A673 (cell line): ENCODE measurements at places on chromosomes 3 and 15.

DNA sequence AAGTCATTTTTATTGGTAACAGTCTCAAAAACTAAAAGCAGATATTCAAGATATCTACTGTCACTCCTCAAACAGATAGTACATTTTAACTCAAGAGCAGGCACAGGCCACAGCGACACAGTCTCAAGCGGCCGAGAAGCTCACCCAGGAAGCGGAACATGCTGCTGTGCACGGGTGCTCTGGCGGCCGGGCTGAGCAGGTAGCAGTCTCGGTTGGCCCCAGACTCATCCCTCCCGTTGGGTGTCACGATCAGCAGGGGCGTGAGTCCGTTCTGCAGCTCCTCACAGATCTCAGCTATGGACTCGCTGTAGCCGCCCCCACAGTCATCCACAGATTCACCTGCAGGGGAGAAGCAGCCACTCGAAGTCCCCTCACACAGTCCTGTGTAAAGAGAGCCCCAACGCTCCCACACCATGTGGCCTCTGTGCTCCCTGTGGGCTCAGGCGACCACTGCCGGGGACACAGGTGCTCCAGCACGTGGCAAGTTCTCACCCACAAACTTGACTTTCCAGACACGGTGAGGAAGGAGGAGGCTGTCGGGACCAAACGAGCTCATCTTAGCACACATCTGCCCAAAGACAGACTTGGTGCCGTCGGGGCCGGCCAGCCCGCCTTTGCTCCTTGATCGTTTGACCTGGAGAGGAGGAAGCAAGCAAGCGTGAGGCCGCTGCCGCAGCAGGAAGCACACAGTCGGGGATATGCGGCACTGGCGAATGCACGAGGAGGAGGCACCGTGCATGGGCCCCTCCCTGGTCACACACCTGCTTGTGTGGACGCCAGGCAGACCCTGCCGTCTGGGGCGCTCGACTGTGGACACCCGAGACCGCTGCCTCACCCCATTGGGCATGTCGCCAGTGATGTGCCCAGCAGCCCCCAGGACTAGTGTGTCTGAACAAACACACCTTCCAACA lies 17.7 kb upstream of the OCA2 start:
- no peak for DNase-seq

DNA sequence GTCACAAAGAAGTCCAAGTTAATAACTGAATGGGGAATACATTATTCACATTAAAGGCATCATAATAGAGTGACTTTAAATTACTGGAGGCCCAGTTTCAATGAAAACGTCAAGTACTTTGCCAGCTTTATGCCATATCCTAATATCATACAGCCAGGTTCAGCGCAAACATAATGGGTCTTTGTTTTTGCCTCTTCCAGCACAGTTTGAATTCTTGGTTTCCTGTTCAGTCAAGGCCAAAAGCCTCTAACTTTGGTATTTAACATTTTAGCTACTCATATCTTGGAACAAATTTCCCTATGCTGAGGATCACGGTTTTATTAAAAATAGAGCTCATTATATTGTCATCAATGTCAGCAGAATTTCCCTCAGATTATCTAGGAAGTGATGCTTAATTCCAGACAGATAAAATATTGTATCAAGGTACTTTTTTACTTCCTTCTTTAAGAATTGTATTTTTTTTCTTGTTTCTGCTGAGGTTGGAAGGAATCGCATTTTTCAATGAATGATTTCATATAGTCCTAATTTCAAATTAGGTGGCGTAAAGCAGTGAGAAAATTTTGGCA lies 269.2 kb downstream of the THRB start:
- DNase-seq = no peak

DNA sequence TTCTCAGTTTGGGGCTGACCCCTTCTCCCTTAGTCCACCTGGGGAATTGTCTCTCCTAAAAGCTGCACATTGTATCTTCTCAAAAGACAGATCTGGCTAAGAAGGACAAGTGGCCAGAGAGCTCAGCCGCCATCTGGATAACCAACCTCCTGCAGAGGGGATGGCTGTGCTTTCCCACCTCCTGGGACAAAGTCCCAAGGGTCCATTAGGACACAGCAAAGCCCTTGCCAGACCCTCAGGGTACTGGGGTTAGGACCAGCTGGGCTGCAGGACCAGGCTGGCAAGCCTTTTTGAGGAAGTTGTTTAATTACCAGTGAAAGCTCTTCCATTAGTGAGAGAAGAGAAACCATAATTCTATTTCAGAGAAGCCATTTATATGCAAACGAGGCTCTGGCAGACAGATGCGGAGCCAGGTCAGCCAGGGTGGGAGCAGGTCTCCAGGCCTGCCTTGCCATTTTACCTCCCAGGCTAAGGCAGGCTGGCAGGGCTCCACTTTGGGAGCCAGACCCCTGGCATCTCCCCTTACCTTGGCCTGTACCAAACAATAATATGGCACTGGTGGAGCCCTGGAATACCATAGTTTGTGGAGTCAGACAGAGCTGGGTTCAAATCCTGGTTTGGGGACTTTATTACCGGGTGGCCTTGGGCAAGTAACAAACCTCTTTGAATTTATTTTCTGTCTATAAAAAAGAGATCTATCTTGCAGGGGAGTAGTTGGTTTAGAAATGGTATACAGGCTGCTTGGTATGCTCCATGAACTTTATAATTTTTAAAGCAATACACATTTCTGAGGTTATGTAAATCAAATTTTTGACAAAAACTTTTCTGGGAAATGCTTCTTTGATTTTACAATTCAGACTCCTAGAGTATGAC lies 17.9 kb downstream of the SHF start:
- no peak for DNase-seq

DNA sequence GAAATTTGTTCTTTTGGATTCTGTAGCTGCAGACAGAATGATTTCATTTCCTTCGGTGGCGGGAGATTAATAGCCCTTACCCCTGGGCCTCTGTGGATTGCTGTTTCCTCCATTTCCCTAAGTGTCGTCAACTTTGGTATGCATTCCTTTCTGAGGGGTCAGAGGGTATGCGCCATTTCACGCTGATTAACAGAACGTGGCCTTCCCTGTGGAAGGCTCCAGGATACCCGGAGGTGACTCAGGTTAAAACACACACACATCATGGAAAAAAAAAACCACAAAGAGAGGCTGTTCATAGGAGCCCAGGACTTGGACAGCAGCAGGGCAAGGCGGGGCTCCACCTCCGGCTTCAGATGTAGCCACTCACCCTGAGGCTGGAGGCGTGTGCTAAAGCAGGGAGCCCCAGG lies 51.9 kb downstream of the EPHB1 start:
- no peak for DNase-seq

DNA sequence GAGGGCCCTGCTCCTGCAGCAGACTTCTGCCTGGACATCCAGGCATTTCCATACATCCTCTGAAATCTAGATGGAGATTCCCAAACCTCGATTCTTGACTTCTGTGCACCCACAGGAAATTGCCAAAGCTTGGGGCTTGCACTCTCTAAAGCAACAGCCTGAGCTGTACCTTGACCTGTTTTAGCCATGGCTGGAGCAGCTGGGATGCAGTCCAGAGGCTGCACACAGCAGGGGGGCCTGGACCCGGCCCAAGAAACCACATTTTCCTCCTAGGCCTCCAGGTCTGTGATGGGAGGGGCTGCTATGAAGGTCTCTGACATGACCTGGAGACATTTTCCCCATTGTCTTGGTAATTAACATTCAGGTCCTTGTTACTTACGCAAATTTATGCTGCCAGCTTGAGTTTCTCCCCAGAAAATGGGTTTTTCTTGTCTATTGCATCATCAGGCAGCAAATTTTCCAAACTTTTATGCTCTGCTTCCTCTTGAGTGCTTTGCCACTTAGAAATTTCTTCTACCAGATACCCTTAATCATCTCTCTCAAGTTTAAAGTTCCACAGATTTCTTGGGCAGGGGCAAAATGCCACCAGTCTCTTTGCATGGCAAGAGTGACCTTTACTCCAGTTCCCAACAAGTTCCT lies 11.8 kb upstream of the MYO5A start:
- DNase-seq = no peak

GRCh38 chr15:59918994-59919951 lies 84.8 kb upstream of the FOXB1 start:
- DNase-seq = no peak

DNA sequence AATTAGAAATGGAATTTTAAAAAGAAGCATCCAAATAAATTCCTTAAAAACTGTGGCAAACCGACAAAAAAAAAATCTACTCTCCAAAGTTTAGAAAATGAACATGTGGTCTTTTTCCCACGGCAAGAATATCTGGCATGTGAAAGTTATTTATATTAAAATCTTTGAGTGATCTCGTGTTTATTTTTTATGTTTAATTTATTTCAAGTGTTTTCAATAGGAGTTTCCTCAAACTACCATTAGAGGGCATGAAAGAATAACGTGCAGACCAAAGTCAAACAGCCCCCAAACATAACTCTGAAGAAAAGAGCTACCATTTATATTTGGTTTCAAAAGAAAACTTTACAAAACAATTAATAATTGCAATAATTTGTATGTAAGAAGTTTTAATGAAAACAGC lies 286.4 kb downstream of the ZIC4 start:
- peak; percentile 47 for DNase-seq

- no peak for DNase-seq
Observed at GRCh38 chr15:33551860-33552259, 241.1 kb downstream of the RYR3 start.

DNA sequence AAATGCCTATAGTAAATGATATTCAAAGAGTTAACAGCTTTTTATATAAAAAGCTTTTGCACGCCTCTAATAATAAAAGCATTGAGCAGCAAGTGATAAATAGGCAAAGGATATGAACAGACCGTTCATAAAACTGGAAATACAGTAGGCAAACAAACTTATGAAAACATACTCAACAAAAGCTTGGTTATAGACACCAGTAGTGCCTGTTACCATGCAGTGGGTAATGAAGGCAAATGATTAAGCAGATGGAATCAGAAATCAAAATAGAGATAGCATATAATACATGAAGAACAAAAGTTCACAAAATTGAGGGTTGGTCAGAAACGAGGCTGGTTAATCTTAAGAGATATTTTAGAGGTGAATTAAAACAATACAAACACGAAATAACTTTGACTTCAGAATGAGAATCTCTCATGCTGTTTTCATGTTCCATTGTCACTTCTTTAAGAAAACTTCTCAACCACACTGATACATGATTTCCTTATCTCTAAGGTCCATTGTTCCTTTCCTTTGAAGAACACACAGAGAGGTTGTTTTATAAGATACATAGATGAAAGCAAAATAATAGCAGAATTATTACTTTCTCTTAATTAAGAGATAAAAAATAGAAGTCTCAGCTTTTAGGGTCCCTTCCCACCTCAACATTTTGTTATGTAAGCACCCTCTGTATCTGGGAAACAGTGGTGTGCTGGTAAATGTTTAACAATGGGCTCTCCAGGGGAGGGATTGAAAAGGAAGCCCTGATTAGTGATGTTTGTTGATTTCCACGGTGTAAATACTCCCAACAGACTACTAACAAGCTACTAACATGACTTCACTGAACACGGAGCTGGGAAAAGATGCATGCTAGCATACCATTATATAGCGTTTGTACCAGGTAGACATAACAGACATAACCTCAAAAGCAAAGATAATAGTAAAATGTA lies 12.6 kb downstream of the RASGRP1 start:
- no peak for DNase-seq

GRCh38 chr3:132535575-132536441 lies 61.3 kb upstream of the ACKR4 start:
- peak; percentile 79 for DNase-seq

DNA sequence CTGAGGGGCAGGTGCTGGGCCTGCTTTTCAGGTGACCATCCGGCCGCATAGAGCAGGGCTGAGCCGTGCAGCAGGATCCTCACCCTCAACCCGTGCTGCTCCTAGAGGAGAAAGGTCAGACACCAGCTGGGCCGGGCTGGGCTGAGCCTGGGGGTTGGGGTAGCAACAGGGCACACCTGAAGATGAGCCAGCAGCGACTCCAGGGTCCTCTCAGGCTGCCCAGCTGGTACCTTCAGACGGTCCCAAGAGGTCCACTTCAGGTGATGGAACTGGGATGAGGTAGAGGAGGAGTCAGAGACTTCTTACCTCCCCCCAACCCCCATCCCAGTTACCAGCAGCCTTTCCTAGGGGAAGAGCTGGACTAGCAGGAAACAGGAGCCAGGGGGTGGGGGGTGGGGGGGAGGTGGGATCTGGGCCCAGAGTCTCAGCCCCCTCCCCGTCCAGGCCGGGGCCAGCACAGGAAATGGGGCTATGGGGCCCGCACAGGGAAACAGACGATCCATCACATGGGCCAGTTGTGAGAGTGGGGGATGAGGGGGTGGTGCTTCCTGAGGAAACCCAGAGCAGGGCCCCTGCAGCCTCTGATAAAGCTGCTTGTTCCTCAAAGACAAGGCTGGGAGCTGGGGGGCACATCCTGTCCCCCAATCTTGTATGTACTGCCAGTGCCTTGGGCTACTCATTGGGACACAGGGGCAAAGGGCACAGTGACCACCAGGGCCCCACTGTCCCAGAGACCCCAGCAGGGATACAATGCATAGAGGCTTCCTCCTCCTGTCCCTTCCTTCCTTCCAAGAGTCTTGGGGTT lies 3.0 kb downstream of the INKA1 start:
- DNase-seq = peak; percentile 79

DNA sequence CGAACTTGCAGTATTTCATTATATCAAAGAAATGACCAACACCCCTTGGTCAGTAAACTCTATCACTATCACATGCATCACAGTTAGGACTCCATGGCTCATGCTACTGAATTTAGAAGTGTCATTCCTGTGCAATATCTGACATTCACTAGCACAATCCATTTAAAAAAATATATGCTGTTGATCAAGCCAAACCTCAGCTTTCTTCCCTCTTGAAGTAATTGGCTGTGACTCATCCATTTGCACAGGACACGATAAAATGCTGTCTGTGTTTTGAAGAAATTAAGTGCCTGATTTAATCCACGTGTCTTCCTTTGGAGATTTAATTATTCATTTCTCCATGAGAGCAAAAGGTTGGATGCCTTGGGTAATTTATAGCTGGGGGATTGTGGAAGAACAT lies 38.9 kb downstream of the CPNE4 start:
- peak; percentile 78 for DNase-seq

DNA sequence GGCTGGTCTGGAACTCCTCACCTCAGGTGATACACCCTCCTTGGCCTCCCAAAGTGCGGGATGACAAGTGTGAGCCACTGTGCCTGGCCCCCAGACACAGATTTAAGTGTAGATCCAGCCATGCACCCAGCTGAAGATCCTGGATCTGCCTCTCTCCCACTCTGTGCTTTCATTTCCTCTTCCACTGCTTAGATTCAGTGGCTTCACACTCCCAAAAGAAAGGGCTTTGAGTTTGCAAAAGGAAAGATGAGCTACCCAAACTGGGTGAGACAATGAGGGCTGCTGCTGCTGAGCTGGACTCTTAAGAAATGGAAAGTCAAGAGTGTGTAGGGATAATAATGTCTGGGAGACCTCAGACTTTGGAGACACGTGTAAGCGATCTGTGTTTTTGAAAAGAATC lies 45.5 kb downstream of the ISG20 start:
- no peak for DNase-seq

DNA sequence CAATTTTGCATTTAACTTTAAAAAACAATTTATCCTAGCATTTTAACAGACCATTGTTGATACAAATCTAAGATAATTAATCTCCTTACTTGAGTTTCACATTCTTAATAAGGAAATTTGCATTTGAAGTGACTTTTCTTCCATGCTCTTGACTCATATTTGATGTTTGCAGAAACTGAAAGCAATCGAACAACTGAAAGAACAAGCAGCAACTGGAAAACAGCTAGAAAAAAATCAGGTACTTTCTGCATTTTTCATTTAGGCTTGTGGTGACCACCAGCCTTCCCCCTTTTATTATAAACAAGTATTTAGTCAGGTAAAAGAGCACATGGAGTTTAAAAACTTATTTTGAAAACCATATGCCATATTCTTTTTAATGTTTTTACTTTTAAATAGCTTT lies 20.1 kb upstream of the SELENOT start:
- DNase-seq = no peak
